ENCODE measurements at places on chromosomes 3 and 15.

- no peaks in the 10 kb centered on the region for H3K4me1 ChIP-seq
- DNase-seq: no peak
- H3K27ac ChIP-seq: no peak overlapping the region
- H3K27me3 ChIP-seq: no peaks in the 10 kb centered on the region
- H3K36me3 ChIP-seq: no peaks in the 10 kb centered on the region
Observed at GRCh38 chr15:31571676-31572075, 245.0 kb downstream of the KLF13 start.

GRCh38 chr3:1870738-1871137 is 227.9 kb upstream of the CNTN4 start:
- no peaks in the 10 kb centered on the region for H3K4me1 ChIP-seq
- H3K27me3 ChIP-seq: no peaks in the 10 kb centered on the region
- no peak overlapping the region for H3K27ac ChIP-seq
- no peaks in the 10 kb centered on the region for H3K36me3 ChIP-seq
- H3K4me3 ChIP-seq: no peak overlapping the region

GRCh38 chr3:138082992-138083386 is 32.4 kb downstream of the DZIP1L start:
- H3K27me3 ChIP-seq: no peaks in the 10 kb centered on the region
- H3K4me1 ChIP-seq: peaks cover 12% of the 10 kb centered on the region
- H3K4me3 ChIP-seq: no peak overlapping the region
- no peak overlapping the region for H3K27ac ChIP-seq
- no peak for DNase-seq

- DNase-seq: no peak
- no peak overlapping the region for H3K27ac ChIP-seq
- H3K4me3 ChIP-seq: no peak overlapping the region
- H3K27me3 ChIP-seq: no peaks in the 10 kb centered on the region
Observed at GRCh38 chr15:71677766-71678165, 132.6 kb upstream of the NR2E3 start.

DNA sequence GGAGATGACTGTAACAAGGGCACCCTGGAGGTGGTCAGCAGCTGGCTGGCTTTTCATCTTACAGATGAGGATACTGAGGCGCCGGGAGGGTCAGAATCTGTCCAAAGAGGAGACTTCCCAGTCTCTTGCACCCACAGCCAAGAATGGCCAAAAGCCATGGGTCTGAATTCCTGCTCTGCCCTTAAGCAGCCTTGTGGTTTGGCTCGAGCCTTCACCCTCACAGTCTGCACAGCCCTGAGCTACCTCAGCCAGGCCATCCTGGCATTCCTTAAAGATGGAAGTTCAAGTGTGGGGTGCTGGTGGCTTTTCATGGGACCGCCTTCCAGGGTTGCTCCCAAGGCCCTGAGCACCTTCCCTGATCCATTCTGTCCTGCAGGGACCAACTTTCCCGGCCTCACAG is 59.2 kb downstream of the CACNA2D2 start:
- no peak for DNase-seq
- no peak overlapping the region for H3K27ac ChIP-seq
- H3K27me3 ChIP-seq: no peaks in the 10 kb centered on the region
- H3K4me1 ChIP-seq: peaks cover 4% of the 10 kb centered on the region
- no peak overlapping the region for H3K4me3 ChIP-seq

- DNase-seq: no peak
- H3K27me3 ChIP-seq: no peaks in the 10 kb centered on the region
- H3K4me1 ChIP-seq: no peaks in the 10 kb centered on the region
- no peak overlapping the region for H3K27ac ChIP-seq
- no peak overlapping the region for H3K4me3 ChIP-seq
Observed at GRCh38 chr3:127792541-127793292, 29.6 kb downstream of the MGLL start.

- H3K27ac ChIP-seq: peak overlapping the region; percentile 86
- peaks cover 9% of the 10 kb centered on the region for H3K4me1 ChIP-seq
- H3K36me3 ChIP-seq: peaks cover 2% of the 10 kb centered on the region
- peak overlapping the region; percentile 63 for H3K4me3 ChIP-seq
- no peaks in the 10 kb centered on the region for H3K27me3 ChIP-seq
Observed at GRCh38 chr3:105368566-105369499, 2.1 kb downstream of the ALCAM start.

DNA sequence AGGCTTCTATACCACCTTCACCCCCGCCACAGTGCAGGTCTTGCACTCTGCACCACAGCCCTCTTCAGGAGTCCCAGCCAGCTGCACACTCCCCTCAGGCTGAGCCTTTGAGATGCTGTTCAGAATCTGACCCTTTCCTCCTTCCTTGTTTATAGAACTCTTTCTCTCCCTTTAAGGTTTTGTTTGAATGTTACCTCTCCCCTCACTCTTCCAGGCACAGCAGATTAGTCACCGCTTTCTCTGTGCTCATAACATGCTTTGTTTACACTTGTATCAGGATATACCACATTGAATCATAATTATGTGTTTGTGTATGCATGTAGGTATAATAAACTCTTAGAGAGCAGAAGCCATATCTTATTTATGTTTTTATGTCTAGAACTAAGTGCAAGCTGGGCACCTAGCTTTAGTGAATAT is 168.4 kb upstream of the BCL6 start:
- no peak overlapping the region for H3K4me3 ChIP-seq
- no peaks in the 10 kb centered on the region for H3K27me3 ChIP-seq
- peak; percentile 57 for DNase-seq
- H3K4me1 ChIP-seq: peaks cover 34% of the 10 kb centered on the region
- H3K27ac ChIP-seq: peak overlapping the region; percentile 94

DNA sequence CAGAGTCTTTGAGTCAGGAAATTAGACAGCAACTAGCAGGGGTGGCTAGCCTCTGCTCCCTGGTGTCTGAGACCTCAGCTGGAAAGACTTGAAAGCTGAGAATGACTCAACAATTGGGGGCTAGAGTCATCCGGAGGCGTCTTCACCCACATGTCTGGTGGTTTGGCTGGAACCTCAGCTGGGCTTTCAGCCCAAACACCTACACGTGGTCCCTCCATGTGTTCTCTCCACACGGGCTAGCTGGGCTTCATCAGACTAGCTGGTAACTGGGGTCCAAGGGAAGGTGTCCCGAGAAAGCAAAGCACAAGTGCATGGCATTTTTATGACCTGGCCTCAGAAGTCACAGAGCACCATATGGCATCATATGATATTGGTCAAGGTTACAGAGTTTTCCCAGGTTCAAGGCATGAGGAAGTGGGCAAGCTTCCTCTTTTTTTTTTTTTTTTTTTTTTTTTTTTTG is 19.9 kb upstream of the ABHD2 start:
- H3K4me1 ChIP-seq: no peaks in the 10 kb centered on the region
- no peaks in the 10 kb centered on the region for H3K27me3 ChIP-seq
- no peak overlapping the region for H3K4me3 ChIP-seq

DNA sequence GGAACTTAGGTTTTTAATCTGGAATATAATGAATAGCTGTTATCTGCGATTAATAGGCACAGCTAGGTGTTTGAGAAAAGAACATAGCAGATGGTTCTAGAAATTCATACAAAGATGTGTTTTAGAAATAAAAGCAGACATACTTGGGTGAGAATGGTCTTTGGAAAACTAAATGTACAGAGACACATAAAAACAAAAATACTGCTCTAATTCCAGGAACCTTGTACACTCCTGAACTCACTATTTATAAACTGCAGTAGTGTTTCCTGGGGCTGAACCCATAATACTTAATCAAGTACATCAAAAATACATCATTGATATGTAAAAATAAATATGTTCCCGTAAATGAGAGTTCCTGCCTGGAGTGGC is 105.5 kb downstream of the OXNAD1 start:
- no peaks in the 10 kb centered on the region for H3K36me3 ChIP-seq
- no peak overlapping the region for H3K4me3 ChIP-seq
- no peaks in the 10 kb centered on the region for H3K27me3 ChIP-seq
- H3K4me1 ChIP-seq: no peaks in the 10 kb centered on the region

DNA sequence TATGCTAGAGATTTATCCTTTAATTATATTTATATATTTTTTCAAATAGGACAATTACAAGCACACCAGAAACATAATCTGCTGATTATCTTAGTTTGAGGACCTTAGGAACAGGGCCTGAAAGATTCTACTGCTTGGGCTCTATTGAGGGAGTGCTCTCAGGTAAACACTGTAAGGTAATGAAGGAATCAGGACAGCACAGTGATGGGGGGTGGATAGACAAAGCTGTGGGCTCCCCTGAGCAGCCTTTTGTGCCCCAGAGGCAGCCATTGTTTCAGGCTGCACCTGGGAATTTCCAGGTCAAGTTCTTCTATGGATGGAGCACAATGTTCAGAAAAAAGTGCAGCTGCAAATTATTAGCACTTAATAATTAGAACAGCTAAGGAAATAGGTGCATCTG is 848.0 kb upstream of the CADM2 start:
- peaks cover 7% of the 10 kb centered on the region for H3K4me1 ChIP-seq
- DNase-seq: no peak
- H3K4me3 ChIP-seq: no peak overlapping the region

Measured in Panc1 (cell line).